ENCODE measurements at places on chromosomes 12 and 14.

- no peak for DNase-seq
Observed at GRCh38 chr12:39813776-39814175, 194.2 kb upstream of the ABCD2 start.

- DNase-seq = no peak
Observed at GRCh38 chr12:97899956-97900355, 437.4 kb downstream of the RMST start.

- DNase-seq = no peak
Observed at GRCh38 chr12:79678306-79678705, 12.5 kb downstream of the PAWR start.

DNA sequence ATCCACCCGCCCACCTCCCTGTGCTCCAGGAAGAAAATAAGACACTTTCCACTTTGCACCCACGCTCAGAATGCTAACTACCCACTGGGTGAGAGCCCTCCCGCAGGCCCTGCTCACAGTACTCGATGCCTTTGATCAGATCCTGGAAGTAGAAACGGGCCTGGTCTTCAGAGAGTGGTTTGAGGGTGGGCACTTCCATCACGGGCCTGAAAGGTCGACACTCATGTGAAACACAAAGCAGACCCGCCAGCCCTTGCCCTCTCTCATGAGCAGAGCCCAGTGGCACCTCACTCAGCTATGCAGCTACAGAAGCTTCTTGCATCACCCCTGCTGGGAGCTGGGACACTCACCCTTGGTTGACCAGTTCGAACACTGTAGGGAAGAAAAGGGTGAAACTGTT is 41.1 kb downstream of the CAMKK2 start:
- no peak for DNase-seq

DNA sequence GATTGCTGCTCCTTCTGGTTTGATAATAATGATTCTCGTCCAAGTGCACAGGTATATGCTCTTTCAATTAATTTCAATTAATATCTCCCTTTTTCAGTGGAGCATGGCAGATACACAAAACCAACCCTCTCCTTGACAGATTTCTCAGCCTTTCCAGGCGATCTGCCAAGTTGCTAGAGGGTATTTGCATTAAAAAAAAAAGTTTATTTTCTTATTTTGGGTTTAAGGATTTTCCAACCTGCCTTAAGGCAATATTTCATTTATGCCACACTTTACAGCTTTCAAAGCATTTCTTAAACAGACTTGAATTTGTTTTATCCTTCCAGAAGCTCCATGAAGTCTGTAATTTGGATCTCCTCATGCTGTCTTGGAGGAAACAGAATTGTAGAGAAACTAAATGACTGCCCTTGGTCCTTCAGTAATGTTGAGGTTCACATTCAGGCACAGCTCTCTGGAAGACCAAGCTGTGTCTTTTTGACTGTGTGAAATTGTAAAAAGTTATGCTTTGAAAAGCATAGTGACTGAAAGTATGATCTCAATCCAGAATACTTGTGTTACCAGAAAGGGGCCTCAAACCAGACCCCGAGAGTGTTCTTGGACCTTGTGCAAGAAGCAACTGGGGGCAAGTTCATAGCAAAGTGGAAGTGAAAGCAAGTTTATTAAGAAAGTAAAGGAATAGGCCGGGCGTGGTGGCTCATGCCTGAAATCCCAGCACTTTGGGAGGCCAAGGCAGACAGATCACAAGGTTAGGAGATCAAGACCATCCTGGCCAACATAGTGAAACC is 2.3 kb downstream of the DGLUCY start:
- DNase-seq = no peak

- DNase-seq = no peak
Observed at GRCh38 chr12:63955831-63956666, 111.5 kb downstream of the SRGAP1 start.

- DNase-seq = no peak
Observed at GRCh38 chr12:71797531-71797930, 42.0 kb upstream of the TBC1D15 start.

DNA sequence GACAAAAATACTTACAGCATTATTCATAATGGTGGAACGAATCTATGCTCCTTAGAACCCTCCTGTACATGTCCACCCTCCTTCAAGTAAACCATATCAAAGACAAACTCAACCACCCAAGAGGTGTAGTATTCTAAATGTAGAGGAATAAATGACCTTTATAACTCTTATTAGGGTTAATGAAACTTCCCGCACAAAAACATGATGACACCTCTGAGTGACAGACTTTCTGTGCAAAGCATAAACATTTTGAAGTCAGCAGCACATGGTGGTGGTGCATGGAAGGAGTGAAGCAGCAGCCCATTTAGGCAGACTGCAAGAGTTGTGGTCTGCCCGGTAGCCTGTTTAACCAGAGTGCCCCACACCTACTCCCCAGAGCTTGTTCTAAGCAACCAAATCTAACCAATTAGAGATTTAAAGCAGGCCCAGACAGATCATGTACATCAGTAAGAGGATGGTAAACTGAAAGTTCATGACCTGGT is 615 bp upstream of the ASB8 start:
- DNase-seq = no peak

GRCh38 chr12:69168828-69169227 is 70.5 kb upstream of the CPSF6 start:
- no peak for DNase-seq

DNA sequence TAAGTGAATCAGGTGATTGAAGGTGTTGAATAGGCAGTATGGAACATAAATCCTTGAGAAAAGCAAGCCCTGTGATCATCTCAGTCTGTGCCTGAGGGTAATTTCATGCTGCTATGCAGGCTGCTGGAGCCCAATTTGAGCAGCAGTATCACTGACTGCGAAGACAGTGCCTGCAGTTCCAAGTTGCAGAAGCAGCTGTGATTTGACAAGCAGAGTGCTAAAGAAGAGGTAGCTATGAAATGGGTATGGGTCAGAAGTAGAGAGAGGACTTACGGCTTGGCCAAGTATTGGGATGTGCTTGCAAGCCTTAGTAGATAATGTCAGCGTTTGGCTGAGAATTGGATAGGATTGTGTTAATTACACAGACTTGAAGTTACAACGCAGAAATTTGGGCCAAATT is 22.5 kb downstream of the PIK3C2G start:
- no peak for DNase-seq

Measured in NCI-H2107 (cell line).